Activated CD8-positive, alpha-beta memory T cell treated with anti-CD3 and anti-CD28 coated beads for 1 hour (primary cell): ENCODE measurements at places on chromosomes 1 and 21.

GRCh38 chr21:35602811-35603362, 457.4 kb downstream of the SETD4 start:
- DNase-seq: no peak

DNA sequence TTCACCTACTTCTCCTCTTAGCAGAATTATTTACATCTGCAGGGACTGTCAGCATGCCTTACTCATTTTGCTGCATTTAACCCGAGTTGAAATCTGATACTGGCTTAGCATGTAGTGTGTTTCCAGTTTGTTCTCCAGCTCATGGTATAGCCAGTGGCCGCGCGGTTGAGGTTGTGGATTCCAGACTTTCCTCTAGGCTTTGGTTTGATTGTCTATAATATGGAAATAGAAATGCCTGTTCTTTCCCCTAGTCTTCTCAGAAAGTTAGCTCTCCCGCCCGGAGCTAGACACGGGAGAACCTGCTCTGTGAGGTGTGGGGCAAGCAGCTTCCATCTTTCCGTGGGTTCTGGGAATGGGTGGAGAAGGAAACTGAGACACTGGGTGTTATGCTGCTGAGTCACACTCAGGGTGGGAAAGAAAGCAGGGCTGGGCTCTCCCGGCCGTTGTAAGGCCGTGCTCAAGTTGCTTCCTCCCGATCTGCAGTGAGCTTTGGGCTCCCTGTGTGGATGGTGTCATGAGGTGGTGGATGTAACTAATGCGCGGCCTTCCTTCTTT, 206.8 kb upstream of the TMEM51 start:
- no peak for DNase-seq

- no peak for DNase-seq
These were observed 7.3 kb upstream of the CACNA1S start for GRCh38 chr1:201119206-201120197.

DNA sequence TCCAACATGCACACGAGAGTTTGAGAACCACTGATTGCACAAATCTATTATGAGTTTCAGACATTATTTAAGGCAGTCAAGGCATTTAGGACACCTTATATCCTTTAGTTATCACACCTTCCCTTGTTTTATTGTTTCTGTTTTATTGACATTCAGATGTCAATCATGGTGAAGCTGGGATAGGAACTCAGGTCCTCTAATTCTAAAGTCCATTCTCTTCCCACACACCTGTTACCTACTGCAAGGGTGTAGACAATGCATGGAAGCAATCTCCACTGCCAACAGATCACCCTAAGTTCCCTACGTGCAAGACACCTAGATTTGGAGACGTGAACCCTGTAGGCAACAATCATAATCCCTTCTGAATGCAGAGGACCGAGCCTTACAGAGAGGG, 2.6 kb downstream of the IGSF3 start:
- DNase-seq: no peak

- DNase-seq: no peak
These were observed 1.6 kb upstream of the CD52 start for GRCh38 chr1:26315874-26316850.

GRCh38 chr1:17622823-17623222, 83.3 kb downstream of the ARHGEF10L start:
- DNase-seq: no peak

GRCh38 chr1:12145616-12146342, 21.0 kb upstream of the TNFRSF1B start:
- no peak for DNase-seq

DNA sequence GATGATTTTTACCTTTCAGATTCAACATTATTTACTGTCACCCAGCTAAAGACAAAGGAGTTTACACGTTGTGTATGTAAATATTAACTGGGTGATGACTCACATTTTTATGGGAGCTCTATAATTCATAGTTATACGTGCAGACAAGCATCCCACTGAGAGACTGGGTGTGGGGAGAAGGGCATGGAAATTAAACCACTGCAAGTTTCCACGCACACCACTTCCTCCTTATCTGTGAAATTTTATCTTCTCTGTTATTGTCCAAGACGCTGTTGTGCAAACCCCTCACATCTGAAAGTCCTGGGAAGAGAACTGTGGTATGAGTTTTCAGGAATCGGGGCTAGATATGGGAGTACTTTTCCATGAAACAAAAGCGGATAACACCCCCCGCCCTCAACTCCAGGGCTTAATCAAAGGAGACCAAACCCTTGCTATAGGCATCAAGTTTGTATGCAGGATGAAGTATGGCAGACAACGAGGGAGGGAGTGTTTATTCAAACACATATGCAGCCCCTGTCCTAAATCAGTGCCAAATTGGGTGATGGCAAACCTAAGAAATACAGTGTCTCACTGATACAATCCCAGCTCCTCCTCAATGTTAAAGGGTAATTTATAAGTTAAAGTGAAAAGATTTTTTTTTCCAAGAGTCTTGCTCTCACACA, 23.3 kb upstream of the DPT start:
- DNase-seq: no peak

DNA sequence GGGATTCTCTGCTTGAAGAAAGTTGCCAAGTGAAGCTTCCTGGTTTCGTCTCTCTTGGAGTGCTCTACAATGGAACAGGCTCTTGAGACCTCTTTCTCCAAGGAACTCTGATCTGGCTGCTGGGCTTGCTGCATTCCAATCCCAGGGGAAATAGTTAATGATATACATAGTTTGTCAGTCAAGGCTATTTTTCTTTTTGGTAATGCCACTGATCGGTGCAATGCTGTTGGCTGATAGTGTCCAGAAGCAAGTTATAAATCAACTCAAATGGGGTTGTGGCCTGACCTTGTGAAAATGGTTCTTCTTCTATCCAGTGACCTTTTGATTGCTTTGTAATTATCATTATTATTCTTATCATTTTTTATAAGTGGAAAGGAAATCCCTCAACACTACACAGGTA, 48.4 kb upstream of the TNFSF18 start:
- DNase-seq: no peak

DNA sequence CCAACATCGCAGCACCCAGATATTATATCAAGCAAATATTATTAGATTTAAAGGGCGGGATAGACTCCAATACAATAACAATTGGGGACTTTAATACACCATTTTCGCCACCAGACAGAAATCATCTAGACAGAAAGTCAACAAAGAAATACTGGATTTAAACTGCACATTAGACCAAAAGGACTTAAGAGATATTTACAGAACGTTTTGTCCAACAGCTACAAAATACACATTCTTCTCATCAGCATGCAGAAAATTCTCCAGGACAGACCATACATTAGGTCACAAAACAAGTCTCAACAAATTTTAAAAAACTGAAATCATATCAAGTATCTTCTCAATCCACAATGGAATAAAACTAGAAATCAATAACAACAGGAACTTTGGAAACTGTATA, 121.2 kb downstream of the ACBD6 start:
- no peak for DNase-seq

DNA sequence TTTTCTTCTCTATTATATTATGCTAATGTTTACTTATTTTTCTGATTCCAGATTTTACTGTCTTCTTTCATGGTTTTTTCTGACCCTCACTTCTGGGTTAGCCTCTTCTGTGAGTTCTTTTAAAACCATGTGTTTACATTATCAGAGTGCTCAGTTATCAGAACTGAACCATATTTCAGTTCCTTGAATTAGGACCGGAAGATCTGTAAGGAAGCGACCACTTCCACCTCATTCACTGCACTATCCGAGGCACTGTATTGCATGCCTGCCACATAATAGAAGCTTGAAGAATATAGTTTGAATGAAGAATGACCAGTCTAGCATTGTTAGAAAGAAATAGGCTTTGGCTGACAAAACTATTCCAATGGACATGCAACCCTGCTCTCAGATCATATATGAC, 281.0 kb upstream of the DEPDC1 start:
- no peak for DNase-seq

DNA sequence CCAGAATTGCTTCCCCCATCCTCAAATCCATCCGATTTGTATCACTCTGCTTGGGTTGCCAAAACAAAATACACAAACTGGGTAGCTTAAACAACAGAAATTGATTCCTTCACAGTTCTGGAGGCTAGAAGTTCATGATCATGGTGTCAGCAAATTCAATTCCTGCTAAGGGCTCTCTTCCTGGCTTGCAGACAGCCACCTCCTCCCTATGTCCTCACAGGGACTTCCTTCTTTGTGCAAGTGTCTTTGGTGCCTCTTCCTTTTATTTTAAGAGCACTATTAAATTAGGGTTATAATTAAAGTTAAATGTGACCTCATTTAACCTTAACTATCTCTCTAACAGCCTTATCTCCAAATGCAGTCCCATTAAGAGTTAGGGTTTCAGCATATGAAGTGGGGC, 112.8 kb downstream of the PLPP3 start:
- DNase-seq: no peak

GRCh38 chr1:12296623-12297022, 66.8 kb downstream of the VPS13D start:
- DNase-seq: no peak

GRCh38 chr1:168338589-168339503, 58.2 kb downstream of the TBX19 start:
- DNase-seq: no peak

DNA sequence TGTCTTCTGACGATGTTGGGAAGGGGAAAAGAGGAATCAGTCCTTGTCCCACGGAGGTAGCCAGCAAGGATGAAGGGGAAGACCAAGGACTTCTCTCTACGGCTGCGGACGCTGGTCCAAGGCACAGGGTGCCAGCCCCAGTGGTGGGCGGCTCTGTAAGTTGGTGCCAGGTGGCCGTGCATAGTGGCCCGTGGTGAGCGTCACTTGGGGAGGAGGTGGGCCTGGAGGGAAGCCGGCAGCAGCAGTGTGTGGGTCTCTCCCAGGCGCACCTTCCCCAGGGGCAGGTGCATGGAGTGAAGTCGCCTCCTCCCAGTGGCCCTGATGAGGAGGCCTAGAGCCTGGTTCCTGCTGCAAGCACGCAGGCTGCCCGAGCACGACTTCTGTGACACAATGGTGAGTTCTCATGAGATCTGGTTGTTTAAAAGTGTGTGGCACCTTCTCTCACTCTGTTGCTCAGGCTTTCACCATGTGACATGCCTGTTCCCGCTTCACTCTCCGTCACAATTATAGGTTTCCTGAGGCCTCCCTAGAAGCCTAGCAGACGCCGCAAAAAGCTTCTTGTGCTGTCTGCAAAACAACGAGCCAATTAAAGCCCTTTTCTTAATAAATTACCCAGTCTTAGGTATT, 43.6 kb upstream of the TIAM1 start:
- no peak for DNase-seq

GRCh38 chr1:65069011-65069565, 78.9 kb upstream of the AK4 start:
- DNase-seq: no peak

DNA sequence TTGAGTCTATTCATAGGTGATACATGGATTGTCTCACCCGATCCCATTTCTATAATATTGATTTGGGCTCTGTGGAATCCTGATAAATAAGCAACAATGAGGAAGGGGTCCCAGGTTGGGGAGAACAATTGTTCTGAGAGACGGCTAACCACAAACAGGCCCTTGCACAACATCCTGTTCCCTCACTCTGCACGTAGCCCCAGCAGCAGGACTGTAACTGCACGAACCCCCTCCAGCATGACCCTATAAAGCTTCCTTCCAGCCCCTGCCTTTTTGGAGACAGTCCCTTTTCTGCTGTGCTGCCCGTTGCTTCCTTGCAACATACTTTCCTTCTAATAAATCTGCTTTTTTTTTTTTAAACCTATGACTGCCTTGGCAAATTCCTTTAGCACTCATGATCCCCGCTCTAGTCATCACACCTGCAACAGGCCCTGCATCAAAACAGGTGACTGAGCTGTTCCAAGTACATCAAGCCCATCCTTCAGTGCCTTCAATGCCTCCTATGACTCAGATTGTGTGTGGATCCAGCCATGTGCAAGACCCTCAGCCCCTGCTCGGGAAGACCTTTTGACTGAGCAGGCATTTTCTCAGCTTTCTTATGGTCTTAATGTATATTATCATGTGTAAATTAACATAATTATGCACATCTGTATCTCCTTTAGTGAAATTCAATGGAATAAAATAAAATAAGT, 63.7 kb upstream of the B3GALNT2 start:
- DNase-seq: no peak

DNA sequence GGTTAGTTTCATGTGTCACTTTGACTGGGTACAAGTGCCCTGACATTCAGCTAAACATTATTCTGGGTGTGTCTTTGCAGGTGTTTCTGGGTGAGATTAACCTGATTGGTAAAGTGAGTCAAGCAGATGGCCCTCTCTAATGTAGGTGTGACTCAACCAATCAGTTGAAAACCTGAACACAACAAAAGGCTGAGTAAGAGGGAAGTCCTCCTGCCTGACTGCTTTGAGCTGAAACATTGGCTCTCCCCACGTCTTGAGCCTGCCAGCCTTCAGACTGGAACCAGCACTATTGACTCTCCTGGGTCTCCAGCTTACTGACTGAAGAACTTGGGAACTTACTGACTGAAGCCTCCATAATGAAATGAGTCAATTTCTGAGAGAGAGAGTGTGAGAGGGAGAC, 70.0 kb upstream of the C21orf91 start:
- DNase-seq: no peak

- DNase-seq: no peak
These were observed 1526.1 kb downstream of the KCNT2 start for GRCh38 chr1:195082183-195082582.

GRCh38 chr21:39979321-39979720, 112.1 kb downstream of the PCP4 start:
- no peak for DNase-seq

DNA sequence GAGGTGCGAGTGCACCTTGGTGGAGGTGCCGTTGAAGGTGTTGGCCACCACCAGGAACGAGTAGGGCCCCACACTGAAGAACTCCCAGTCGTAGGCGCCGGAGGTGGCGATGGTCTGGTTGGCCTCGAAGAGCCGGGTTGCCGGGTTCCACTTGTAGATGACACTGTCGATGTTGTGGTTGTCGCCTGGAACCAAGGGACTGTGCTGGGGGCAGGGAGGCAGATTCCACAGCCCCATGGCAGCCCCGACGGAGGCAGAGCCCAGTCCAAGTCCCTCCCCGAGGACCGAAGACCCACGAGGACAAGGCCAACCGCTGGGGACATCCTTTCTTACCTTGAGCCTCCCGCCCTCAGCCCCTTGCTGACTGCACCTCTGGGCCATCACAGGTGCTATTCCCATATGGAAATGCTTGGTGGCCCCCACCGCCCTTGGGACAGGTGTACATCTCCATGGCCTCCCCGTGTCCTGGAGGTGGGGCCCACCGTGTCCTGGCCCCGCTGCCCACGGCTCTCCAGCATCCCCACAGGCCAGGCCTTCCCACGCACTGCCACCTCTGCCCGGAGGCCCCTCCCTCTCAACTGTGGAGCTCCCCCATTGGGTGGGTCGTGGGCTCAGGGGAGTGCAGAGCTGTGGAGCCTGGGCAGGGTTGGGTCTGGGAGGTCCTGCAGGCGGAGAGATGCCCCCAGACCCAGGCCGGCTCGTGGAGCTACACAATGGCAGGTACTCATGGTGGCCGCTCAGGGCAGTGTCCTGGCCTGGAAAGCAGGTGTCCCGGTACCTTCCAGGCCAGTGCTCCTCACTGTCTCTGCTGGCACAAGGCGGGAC, 17.9 kb downstream of the KRTAP10-1 start:
- DNase-seq: no peak

DNA sequence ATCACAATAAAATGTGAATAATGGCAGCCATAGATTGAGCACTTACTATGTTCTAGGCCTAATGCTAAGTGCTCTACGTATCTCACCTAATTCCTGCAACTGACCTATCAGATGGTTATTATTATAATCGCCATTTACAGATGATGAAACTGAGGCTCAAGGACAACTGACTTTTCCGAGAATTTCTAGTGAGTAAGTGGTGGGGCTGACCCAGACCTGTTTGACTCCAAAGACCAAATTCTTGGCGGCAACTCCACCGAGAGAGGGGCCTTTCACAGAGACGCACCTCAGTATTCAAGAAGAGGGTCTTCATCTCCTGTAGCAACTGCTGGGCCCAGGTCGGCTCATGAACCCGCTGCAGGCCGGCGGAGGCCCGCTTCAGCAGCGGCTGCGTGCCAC, 573 bp downstream of the TMEM234 start:
- no peak for DNase-seq
